ENCODE measurements at places on chromosomes 2 and 18.

- DNase-seq: no peak
Measured at GRCh38 chr2:68458981-68459380, 8.1 kb downstream of the FBXO48 start.

DNA sequence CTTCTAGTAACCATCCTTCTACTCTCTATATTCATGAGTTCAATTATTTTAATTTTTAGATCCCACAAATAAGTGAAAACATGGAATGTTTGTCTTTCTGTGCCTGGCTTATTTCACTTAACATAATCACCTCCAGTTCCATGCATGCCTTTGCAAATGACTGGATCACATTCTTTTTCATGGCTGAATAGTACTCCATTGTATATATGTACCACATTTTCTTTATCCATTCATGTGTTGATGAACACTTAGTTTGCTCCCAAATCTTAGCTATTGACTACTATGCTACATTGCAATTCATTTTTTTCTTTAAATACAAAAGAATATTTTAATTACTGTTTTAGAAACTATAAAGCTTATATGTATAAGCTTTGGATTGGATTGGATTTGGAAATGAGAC lies 240.4 kb upstream of the LYPD1 start:
- no peak for DNase-seq

GRCh38 chr18:47265197-47265596 lies 13.7 kb upstream of the SKOR2 start:
- DNase-seq: no peak

- DNase-seq: no peak
Measured at GRCh38 chr2:74002505-74003421, 18.1 kb downstream of the TET3 start.

DNA sequence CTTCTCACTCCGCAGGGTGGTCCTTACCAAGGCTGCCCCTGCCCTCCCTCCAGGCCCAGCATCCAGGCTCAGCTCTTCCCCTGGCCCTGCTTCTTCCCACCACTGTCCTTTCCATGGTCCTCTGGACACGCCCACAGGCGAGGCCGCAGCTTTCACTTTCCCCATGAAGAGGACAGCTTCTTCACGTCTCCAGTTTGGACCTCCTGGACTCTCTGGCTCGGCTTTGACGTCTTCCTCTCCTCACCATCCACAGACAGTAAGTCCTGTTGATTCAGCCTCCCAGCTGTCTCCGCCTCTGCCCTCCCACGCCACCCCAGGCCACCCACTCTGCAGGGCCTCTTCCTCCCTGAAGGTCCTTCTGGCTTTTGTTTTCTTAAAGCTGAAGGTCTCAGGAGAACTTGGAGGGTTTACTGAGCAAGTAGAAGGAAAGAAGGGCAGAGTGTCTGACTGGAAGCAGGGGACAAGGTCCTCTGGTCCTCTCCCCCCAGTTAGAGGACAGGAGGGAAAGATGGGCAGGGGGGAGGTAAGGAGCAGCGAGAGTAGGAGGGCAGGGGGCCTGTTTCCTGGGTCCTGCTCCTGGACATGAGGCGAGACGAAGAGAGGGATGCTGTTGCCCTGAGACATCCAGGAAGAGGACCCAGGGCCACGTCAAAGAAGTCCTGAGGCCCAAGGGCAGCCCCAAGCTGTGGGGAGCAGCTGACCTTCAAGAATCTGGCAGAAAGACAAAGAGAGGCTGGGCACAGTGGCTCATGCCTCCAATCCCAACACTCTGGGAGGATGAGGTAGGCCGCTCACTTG lies 24.7 kb upstream of the NMUR1 start:
- no peak for DNase-seq

- DNase-seq: no peak
Measured at GRCh38 chr2:120134263-120134662, 88.9 kb downstream of the TMEM185B start.

- no peak for DNase-seq
Measured at GRCh38 chr2:176471949-176472348, 202.7 kb downstream of the MTX2 start.

GRCh38 chr2:170932948-170933347 lies 3.9 kb downstream of the GORASP2 start:
- no peak for DNase-seq

DNA sequence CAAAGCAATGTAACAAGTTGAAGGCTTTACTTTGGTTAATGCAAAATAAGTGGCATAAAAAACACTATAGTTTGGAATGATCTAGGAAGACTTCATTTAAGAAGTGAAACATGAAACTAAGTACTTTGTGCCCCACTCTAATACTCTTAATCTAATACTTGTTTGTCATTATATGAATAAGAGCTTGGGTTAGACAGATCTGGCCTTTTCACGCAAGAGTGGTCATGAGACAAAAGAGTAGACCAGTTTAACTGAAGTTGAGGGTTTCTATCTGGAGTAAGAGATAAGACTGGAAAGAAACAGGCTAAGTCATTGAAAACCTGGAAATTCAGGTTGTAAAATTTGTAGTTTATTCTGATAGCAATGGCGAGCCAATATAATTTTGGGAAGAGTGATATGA lies 2.8 kb downstream of the SLC30A6 start:
- DNase-seq: no peak

DNA sequence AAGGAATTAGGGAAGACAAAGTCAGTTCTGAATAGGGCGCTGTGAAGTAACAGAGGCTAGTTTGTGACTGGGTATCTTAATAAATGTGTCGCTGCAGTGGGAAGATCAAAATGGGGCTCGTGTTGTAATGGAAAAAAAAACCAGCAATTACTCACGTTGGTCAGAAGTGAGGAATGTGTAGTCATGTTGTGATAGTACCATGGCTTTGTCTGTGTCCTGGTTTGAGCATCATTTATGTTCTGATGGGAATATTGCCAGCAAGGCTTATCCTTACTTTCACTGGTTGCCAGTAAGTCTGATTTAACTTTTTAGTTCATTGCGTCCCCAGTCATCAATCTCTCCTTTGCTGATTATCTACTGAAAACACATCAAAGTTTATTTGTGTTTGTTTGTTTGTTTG lies 467.6 kb downstream of the NYAP2 start:
- DNase-seq: no peak

DNA sequence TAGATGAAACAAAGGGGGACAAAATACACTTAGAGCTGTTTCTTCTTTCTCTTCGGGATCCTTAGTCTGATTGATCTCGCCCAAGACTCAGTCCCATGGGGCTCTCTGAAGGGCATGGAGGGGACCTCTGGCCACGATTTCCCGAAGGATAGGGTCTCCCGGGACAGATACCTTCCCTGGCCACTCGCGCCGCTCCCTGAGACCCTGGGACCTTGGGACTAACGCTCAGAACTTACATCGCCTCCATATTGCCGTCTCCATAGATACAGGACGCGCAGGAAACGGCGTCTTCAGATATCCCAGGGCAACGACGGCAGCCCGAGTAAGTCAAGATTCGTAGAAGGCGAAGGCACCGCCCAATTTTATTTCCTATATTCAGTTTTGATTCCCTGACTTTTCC lies at the start of gene CFAP65:
Gene CFAP65, minus strand, starts transcription at position 265 of the 400 bp plus-strand sequence. CDS start 2,468 bp downstream, outside the sequence.
- no peak for DNase-seq

DNA sequence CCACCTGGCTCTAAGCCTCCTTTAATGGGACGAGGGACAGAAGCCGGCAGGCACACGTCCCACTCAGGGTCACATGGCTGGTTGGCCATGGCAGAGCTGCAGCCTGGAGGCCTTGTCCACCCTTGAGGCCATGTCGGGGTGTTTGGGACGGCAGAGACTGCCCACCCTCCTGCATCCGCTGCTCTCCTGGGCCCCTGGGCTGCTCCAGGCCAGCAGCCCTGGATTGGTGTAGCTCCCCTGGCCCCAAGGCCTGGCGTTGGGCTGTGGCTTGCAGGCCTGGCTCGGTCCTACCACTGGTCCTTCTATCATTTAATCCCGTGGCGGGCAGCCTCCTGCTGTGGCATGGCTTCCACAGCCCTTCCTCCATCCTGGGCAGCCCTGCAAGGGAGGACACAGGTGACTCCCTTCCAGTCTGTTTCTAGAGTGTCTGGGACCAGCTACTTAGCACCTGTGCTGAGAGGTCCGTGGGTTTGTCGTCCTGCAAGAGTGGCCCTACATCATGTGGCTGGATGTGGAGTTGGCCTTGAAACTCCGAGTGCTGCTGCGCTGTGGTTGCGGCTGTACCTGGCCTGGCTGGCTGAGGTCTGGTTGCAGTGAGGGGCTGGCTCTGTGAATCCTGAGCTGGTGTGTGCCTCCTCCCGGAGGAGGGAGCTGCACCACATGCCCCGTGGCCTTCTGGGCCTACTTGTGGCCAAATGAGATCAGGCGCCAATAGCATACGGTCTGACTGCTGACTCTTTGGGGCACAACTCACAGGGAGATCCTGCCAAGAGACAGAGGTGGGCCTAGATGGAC lies 67.3 kb downstream of the SH3RF3 start:
- no peak for DNase-seq

DNA sequence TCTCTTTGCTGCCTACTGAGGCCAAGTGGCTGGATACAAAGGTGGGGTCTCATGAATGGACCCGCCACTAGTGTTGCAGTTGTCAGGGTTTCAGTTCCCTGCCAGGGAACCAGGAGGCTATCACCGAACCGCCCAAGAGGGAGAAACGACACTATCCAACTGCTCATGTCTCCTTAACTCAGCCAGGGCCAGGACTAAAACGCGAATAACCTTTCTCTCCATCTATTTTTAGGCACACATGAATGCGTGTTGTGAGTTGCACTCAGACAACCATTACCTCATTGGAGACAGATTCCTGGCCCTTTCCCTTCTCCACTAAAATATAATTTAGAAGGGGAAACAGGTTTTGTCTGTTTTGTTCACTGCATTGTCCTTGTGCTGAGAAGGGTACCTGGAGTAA lies 559.5 kb downstream of the SOCS6 start:
- no peak for DNase-seq

DNA sequence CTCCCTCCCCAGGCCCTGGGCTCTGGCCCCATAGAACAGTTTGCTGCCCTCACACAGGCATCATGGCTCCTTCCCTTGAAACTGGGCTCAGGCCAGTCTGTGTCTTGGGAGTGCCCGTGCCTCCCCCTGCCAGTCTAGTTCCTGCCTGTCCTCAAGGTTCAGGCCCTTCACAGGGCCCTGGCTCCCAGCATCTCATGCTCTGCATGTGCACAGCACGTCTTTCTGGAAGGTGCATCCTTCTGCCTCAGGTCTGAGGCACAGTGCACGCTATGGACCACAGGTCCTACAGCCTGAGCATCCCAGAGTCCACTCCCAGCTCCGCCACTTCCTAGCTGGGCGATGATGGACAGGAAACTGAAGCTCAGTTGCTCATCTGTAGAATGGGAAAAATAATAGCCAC lies 35.6 kb upstream of the FOSL2 start:
- no peak for DNase-seq

DNA sequence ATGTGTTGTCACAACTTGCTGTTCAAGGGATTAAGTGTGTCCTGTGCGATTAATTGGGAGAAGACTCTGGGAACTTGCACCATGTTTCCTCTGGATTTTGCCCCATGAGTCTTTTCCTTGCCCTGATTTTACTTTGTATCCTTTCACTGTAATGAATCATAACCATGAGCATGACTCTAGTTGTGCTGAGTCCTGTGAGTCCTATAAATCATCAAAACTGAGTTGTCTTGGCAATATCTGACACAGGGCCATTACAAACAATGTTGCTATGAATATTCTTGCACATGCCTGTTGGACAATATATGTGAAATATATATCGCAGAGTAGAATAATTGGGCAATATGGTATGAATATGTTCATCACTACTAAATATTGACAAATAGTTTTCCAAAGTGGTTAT lies 56.5 kb upstream of the COL5A2 start:
- no peak for DNase-seq

GRCh38 chr2:165361514-165361913 lies 108.0 kb upstream of the CSRNP3 start:
- DNase-seq: no peak

DNA sequence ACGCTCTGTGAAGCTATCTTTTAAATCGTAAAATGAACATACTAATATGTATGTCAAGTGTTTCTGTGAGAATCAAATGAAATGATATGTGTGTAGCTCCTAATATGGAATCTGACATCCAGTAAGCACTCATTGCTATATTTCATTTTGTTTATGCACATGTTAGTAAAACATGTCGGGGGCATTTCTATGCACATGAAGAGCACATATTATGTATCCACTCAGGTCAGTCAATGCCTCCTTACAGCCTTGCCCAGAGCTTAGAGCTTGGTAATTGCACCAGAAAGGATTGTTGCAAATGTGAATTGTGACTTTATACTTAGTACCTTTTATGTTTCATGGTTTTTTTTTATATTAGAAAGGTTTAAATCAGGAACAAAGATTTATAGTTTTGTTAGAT lies 463.7 kb upstream of the HNMT start:
- no peak for DNase-seq

DNA sequence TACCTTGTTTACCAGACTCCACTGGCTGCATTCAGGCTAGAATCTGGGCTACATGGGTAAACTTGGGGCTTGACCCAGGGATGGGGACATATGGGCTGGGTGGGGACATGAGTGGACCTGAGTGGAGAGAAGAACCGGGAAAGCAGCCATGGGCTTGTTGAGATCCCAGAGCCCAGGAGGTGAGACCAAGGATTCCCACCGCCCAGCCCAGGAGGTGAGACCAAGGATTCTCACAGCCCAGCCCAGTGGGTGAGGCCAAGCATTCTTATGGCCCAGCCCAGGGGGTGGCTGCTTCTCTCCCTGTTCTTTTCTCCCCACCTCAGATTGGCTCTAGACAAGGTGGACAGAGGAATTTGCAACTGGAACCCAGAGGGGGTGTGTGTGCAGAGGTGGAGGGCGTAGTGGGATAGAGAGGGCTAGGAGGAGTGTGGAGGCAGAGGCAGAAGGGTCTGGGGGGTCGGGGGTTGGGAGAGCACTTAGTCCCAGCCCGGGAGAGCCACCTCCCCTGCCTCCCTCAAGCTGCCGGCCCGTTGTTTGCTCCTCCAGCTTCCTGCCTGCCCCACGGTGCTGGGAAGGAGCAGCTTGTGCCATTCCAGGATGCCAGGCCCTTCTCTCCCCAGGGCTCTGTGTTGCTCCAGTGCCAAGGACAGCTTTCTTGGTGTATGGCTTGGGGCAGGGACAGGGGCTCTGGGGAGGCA lies 25.6 kb downstream of the GLI2 start:
- no peak for DNase-seq

DNA sequence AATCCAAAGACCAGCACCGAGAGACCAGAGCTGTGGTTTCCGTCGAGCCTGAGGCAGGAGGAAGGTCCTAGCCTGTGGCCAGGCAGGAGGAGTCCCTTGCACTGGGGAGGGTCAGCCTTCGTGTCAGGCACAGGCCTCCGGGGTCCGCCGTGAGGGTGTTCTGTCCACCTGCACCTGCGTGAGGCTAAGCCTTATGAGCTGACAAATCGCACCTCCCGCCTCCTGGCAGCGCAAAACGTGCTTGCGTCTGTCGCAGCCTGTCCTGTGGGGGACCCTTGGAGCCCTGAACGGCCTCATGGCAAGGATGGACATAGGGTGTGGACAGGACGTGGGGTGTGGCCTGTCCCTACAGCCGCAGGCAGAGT lies 73.3 kb downstream of the KCNG2 start:
- no peak for DNase-seq
